SHP77 treated with DMSO at 0.1 percent for 48 hours (cell line): ENCODE measurements at places on chromosomes 3 and 15.

GRCh38 chr15:98286200-98286599 is 325.7 kb downstream of the ARRDC4 start:
- DNase-seq = no peak

DNA sequence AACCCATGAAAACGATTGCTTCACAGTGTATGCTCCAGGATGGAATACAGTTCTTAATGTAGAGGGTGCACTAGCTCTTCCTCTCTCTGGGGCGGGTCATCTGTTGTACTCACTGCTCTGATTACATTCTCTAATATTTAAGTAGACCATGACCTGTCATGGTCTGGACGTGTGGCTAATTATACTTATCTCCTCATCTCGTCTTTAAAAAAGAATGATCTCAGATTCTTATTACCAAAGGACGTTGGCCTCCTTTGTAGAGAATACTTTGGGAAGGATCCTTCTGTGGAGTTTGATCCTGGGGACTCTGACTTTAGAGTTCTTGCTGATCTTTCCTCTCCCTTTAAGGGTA is 48.4 kb upstream of the TRAK1 start:
- DNase-seq = no peak

DNA sequence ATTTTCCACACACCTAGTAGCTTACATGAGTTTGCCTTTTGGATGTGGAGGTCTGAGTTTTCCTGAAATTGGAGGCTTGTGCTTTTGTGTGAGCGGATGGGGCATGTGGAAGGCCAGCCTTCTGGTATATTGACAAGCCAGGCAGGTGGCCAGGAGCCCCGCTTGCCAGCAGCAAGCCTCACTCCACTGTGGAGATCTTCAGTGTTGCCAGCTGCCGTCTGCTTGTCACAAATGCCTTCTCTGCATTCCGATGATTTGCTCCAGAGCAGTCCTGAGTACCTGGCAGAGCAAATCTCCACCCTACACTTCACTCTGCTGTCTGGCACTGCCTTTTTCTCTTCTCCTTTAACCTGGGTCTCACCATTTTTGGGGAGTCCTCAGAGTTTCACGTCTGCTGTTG is 29.1 kb upstream of the CHST2 start:
- no peak for DNase-seq

DNA sequence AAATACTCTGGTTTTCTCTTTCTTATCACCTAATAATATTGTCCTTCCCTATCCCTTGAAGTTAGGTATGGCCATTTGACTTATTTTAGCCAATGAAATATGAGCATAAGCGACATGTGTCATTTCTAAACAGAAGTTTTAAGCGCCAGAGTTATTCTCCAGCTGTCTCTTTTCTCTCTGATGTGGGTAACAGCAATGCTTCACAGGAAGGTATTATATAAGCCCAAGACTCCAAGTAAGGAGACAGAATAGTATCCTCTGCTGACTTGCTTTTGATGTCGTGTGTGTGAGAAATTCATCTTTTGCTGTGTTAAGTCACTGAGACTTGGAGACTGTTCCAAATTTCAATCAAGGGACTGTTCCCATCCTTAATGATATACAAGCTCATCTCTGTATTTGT is 224.6 kb upstream of the NECTIN3 start:
- DNase-seq = no peak

- DNase-seq = no peak
Observed at GRCh38 chr15:57477736-57478522, 101.6 kb downstream of the CGNL1 start.

- no peak for DNase-seq
Observed at GRCh38 chr15:63246691-63247469, 30.5 kb upstream of the APH1B start.

- no peak for DNase-seq
Observed at GRCh38 chr3:127535901-127536829, 54.4 kb downstream of the TPRA1 start.

DNA sequence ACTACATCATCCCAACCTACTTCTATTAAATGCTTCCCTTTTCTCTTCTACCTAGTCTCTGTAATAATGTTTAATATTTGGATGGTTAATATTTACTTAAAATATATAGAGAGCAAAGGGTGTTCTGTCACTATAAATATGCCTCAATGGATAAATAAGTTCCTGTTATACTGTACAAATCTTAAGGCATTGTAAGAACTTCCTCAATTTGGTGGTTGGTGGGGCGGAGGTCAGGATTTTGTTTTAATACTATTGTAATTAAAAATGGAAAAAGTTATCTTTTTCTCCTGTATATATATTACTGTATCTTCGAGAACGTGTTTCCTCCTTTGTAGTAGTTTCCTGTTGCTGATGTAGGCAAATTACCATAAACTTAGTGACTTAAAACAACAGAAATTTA is 41.5 kb downstream of the SPRED1 start:
- no peak for DNase-seq

- no peak for DNase-seq
Observed at GRCh38 chr3:133455281-133455680, 55.4 kb downstream of the BFSP2 start.

DNA sequence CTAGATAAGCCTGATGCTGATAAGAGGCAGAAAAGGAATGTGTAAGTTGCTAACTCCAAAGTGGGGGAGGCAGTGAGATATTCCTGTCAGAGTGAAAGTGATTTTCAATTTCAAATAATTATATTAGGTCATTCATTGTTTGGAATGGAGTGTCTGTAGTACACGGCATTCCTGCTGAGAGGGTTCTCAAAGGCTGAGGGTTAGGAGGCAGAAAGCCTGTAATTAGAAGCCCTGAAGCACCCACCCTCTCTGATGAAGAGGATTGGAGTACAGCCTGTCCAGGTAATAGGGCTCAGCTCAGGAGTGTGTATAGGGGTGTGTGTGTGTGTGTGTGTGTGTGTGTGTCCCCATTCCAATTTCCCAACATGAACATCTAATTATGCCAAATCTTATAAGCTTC is 486.8 kb downstream of the MAGI1 start:
- no peak for DNase-seq

- DNase-seq = no peak
Observed at GRCh38 chr15:63025460-63025859, 17.1 kb upstream of the TPM1 start.

GRCh38 chr3:38368238-38368637 is 21.7 kb downstream of the XYLB start:
- DNase-seq = no peak

GRCh38 chr3:119359476-119360326 is 65.5 kb downstream of the ARHGAP31 start:
- DNase-seq = no peak

DNA sequence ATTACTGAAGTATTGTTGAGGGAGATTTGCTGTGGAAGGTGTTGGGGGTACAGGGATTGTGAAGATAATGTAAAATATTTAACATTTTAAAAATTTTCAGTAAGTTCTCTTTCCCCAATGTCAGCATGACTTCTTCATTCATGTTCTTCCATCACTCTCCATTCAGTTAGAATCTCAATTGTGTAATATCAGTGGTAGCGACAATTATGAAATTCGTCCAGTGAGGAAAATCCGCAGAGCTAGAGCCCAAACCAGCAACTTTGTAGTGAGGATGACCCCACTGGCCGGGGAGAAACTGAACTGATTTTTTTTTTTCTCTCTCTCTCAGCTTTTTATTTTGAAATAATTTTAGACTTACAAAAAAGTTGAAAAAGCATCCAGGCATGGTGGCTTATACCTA is 171.7 kb downstream of the PGPEP1L start:
- DNase-seq = no peak

GRCh38 chr15:59154243-59154642 is 49.3 kb downstream of the CCNB2 start:
- DNase-seq = no peak

DNA sequence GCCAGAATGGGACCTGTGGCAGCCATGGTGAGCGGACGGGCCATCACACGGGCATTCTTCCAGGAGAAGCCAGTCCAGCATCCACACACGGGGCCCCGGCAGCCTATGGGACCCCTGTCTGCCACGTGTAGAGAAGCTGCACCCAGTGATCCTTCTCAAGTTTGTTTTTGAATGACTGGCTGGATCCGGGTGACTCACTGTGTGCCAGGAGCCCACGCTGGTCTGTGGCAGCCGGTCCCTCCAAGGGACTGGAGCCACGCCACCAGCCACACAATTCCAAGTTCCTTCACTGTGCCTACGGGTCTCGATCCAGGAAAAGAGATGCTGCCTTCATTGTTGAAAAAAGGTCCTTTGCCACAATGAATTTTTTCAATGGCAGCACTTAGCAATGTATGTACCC is 58.1 kb downstream of the ATP10A start:
- no peak for DNase-seq

- no peak for DNase-seq
Observed at GRCh38 chr3:78041486-78041885, 1001.6 kb downstream of the ROBO2 start.

- no peak for DNase-seq
Observed at GRCh38 chr15:80059786-80060355, 395 bp downstream of the ZFAND6 start.

DNA sequence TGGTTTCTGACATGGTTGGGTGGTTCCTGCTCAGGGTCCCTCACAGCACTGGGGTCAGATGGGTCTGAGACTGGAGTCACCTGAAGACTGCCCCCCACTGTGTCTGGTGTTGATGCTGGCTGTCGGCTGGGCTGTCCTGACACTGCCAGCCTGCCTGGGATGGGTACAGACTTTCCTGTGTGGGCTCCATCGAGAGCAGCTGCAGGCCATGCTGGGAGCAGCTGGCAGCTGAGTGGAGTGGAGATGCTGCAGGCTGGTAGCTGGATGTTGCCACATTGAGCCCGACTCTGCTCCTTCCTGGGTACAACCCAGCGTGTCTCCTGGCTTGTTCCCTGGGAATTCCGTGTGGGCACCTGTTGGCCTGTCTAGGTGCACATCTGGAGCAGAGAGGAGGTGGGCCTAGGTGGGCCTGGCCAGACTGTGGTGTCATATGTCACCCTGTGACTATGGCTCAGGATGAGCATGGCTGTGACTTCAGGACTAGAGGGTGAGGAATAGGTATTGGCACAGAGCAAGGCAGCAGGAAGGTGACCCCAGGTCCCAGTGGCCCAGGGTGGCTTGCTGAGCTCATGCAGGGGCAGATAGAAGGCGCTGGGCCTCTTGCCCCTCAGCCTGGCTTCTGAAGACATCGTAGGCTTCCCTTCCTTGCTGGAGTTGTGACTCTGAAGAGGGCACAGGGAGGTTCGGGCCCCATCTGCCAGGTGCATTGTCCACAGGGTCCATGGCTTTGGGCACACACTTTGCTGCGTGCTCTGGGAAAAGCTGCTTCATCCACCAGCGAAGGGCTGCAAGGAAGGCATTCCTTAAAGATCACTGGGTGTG is 40.0 kb upstream of the PRR23E start:
- peak; percentile 30 for DNase-seq

DNA sequence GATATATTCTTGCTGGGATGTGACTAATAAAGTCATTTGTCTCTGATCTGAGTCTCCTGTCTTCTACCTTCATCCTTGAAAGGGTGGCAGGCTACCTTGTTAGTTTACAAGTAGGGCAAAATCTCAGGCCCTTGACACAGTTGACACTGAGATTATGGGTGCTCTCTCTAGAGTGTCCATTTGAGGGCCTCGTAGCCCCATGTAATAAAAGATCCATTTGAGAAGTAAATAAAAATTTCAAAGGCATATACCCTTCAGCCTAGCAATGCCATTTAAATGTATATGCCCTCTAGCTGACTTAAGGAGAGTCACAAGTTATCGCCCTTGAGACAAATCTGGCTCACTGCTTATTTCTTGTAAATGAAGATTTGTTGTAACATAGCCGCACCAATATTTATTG is 98.6 kb downstream of the TCF12 start:
- DNase-seq = peak; percentile 3

GRCh38 chr3:13452490-13453335 is 27.4 kb upstream of the HDAC11 start:
- DNase-seq = peak; percentile 43

DNA sequence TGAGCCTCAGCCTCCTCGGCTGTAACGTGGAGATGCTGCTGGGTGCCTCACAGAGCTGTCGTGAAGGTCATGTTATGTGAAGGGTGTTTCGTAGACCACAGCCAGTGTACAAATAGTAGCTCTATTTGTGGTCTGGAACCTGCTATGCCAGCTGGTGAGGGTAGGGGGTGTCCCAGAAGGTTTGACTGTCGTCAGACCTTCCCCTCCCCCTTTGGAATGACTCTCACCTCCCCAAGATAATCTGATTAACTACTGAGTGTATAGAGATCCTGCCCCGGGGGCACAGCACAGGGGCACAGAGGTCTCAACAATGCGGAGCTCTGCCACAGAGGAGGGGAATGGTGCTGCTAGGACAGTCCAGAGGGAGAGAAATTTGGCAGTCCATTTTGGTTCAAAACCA is 20.5 kb downstream of the FGD5 start:
- DNase-seq = no peak

DNA sequence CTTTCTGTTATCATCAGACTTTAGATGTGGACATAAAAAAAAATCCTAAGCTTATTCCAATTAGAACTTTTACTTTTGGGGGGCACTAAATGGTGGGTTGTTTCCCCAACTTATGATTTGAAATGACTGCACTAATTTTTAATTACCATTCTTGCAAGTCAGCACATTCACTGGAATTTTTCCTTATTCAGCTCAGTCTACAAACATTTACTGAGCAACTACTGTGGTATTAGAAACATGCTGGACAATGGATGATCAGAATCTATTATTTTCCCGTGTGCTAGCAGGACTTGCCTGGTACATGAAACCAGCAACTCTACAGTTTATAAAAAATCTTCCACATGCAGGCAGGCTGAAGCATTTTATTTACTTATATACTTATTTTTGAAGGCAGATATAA is 273.6 kb downstream of the FOXP1 start:
- DNase-seq = no peak

GRCh38 chr3:160691962-160692361 is 15.0 kb downstream of the ARL14 start:
- DNase-seq = no peak

DNA sequence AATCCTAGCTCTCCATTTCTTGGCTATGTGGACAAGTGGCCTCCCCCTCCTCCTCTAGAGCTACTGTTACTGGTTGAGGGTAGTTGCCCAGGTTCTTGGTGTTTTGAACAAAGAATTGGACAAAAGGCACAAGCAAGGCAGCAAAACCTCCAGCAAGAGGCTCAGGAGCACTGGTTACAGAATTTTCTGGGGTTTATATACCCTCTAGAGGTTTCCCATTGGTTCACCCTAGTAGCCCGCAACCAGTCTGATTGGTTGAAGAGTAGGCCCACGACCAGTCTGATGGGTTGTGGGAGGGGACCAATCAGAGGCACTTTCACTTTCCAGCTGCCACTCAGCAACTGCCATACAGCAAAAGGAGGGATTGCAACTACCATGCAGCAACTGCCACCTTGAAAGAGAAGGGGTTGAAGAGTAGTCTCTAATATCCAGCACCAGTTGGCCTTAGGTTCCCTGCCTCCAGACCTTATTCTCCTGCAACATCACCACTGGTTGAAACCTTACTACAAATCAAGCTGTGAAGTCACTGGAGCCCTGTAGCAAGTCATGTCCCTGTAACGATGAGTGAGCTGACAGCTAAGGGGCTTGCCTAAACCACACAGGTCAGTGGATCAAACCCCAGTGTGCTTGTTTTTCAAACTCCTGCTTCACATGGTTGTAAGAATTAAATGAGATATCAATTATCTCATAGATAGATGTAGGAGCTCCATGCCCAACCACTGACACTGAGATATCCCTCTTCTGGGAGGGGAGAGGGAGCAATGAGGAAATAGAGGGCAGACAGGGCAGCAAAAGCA is 2.9 kb upstream of the C15orf39 start:
- DNase-seq = peak; percentile 93
